Uterine smooth muscle cell (primary cell): ENCODE measurements at places on chromosomes 4 and X. TPM values are rescaled to one million over a fixed set of nuclear protein-coding genes. Genes with fewer than 3 reads are reported as not detected.

The FHL1 gene
- 44.3 and 106 TPM in 2 replicates for total RNA-seq

The USP38 gene
- total RNA-seq = 23.0 and 23.2 TPM in 2 replicates

The IL13RA1 gene
- 23.9 and 43.2 TPM in 2 replicates for total RNA-seq

The CD38 gene
- total RNA-seq = not detected in 2 replicates

The L1CAM gene
- total RNA-seq = 2.7 and 5.5 TPM in 2 replicates

The PAGE2 gene
- total RNA-seq = not detected in 2 replicates

The ADGRL3 gene
- 0.11 and 0.12 TPM in 2 replicates for total RNA-seq

The NKX1-1 gene
- total RNA-seq = not detected in 2 replicates

The MAP9 gene
- 13.3 and 15.7 TPM in 2 replicates for total RNA-seq

The NUP62CL gene
- total RNA-seq = 0.11 and 0.25 TPM in 2 replicates

The SASH3 gene
- not detected in 2 replicates for total RNA-seq

The PDZD4 gene
- 0.12 and 0.22 TPM in 2 replicates for total RNA-seq

The BMPR1B gene
- 1.1 and 3.0 TPM in 2 replicates for total RNA-seq

The ITIH6 gene
- total RNA-seq = not detected in 2 replicates
